ENCODE measurements at places on chromosomes 13 and 19. TPM values are rescaled to one million over a fixed set of nuclear protein-coding genes. Genes with fewer than 3 reads are reported as not detected.

DNA sequence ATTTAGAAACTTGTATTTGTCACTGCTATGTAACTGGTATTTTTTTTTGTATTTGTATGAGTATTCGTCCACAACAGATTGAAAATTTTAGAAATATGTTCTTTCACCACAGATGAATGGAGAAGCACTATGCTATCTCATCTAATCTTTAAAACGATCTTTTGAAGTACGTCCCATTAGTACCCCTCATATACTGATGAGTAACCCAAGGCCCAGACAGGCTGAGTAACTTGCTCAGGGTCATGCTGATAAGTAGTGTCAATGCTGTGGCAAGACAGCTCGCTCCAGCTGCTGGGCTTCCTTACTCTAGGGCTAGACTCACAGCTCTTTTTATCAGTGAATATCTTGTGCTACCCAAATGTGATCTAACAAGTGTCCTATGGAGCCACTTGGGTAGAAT is 154.2 kb downstream of the SUCLA2 start:
- peaks cover 4% of the 10 kb centered on the region for H3K27me3 ChIP-seq
- no peak for DNase-seq
- no peaks in the 10 kb centered on the region for H3K36me3 ChIP-seq
- H3K4me1 ChIP-seq, result no peaks in the 10 kb centered on the region

Gene C19orf73
- total RNA-seq, result 1.3 TPM

DNA sequence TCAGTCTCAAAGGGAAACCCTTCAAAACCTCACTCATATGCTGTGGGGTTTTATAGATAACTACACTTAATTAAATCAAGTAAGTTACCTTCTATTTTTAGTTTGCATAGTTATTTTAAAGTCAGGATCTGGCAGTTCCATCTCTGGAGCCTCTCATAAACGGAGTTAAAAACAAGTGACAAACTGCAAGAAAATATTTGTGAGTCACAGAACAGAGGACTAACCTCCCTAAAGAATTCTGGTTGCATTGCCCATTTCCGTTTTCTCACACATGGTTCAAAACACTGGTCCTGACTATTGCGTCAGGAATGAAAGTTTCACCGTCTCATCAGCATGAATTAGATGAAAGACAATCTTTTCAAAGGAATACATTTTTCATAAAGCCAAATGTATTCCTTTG is 10.6 kb downstream of the RXFP2 start:
- no peak overlapping the region for H3K4me3 ChIP-seq
- no peak overlapping the region for H3K27ac ChIP-seq
- no peak for DNase-seq
- no peaks in the 10 kb centered on the region for H3K36me3 ChIP-seq
- H3K27me3 ChIP-seq, result peaks cover 9% of the 10 kb centered on the region

Gene CATSPERD
- total RNA-seq, result not detected

Gene MUC16
- total RNA-seq, result 0.03 TPM

DNA sequence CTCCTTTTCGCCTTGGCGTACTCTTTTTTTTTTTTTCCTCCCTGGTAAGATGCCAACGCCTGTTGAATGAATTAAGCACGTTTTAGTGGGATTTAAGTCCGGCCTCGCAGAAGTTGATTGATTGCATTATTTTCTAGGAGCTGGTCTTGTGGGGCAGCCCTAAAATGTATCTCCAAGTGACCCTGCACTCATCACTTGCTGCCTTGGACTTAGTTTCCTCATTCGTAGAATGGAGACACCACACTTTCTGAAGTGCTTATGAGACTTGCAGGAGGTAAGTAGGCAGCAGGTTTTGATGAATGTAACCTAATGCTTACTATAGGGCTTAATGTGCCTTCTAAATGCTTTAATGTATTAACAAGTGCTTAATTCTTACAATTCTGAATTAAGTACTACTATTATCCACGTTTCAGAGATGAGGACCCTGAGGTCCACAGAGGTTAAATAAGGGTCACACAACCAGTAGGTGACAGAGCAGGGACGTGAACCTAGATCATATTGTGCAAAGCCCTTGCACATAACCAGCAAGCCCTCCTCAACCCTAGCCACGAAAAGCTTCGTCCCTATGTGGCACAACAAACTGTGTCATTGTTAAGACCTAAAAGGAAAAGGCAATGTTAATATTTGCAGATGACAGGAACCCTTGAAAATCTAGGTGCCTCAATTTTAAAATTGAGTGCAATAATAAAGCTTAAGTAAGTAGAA is 514 bp upstream of the ARGLU1 start:
- peak overlapping the region; percentile 91 for H3K27ac ChIP-seq
- peak overlapping the region; percentile 100 for H3K4me3 ChIP-seq
- H3K36me3 ChIP-seq, result peaks cover 11% of the 10 kb centered on the region
- no peak for DNase-seq

Gene CA11
- total RNA-seq, result 10.4 TPM

Gene CLIP3
- total RNA-seq, result 2.2 TPM

Gene PRKD2
- total RNA-seq, result 173 TPM

DNA sequence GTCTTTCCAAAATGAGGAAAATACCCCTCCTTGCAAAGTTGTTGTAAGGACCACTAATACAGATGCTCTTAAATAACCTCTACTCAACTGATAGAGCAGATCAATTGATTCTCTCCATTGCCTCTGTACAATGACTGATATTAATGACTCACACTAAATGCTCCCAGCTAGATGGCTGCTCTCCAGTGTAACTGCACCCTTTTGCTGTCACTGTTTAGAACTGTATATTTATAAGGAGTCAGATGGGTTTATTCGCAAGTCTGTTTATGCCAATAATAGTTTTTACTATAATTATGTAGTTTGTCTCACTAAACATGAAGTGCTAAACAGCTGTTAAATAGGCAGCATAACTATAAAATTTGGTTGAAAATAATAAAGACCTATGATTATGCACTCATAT is 21.0 kb upstream of the N4BP2L1 start:
- DNase-seq, result no peak
- no peak overlapping the region for H3K27ac ChIP-seq
- peaks cover 7% of the 10 kb centered on the region for H3K4me1 ChIP-seq
- no peaks in the 10 kb centered on the region for H3K27me3 ChIP-seq
- H3K4me3 ChIP-seq, result no peak overlapping the region
- peaks cover 5% of the 10 kb centered on the region for H3K36me3 ChIP-seq

GRCh38 chr13:30463787-30464495 is 1.8 kb downstream of the HMGB1 start:
- H3K27me3 ChIP-seq, result no peaks in the 10 kb centered on the region
- peak overlapping the region; percentile 96 for H3K27ac ChIP-seq
- peak overlapping the region; percentile 91 for H3K4me3 ChIP-seq
- peaks cover 20% of the 10 kb centered on the region for H3K36me3 ChIP-seq
- peaks cover 30% of the 10 kb centered on the region for H3K4me1 ChIP-seq
- peak; percentile 84 for DNase-seq

Gene OR7C1
- total RNA-seq, result not detected

GRCh38 chr19:18760440-18761383 is 30.4 kb downstream of the COMP start:
- peaks cover 2% of the 10 kb centered on the region for H3K4me1 ChIP-seq
- H3K36me3 ChIP-seq, result no peaks in the 10 kb centered on the region
- no peaks in the 10 kb centered on the region for H3K27me3 ChIP-seq
- no peak overlapping the region for H3K27ac ChIP-seq
- DNase-seq, result no peak
- no peak overlapping the region for H3K4me3 ChIP-seq

All from activated naive CD8-positive, alpha-beta T cell treated with anti-CD3 and anti-CD28 coated beads, Interleukin-2, amount 10 ng/mL, durations not matched to agents 7 days and 5 days (primary cell).